ENCODE measurements at places on chromosomes 6 and 20.

DNA sequence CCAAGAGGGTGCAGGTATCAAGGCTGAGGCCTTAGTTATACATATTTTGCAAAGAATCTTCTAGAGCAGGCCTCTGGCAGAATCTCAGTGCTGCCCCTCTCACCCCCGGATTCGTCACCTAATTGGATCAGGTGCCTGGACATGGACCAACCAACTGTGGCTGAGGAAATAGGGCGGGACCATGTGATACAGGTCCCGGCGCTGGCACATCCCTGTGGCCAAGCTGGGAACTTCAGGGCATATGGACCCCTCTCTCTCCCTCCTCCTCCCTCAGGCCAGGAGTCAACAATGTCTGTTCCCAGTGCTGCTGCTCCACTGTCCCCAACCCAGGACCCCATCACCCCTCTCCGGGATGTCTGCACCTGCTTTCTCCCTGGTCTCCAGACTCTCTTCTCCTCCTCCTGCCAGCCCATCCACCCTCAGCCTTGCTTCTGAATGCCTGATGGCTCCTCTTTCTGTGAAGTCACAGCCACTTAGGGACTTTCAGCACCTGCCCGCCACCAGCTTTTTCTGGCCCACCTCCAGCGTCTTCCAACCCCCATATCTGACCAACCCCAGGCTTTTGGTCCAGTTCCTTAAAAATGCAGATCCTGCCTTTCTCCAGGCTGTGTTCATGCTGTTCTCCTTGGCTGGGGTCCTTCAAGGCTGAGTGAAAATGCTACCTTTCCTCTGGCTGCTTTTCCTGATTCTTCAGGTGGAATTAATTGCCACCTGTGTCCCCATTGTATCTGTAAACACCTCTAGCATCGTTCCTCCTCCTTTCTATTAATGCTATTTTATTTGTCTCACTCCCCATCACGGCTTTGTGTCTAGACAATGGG, 19.0 kb upstream of the MLN start:
- no peak for DNase-seq

DNA sequence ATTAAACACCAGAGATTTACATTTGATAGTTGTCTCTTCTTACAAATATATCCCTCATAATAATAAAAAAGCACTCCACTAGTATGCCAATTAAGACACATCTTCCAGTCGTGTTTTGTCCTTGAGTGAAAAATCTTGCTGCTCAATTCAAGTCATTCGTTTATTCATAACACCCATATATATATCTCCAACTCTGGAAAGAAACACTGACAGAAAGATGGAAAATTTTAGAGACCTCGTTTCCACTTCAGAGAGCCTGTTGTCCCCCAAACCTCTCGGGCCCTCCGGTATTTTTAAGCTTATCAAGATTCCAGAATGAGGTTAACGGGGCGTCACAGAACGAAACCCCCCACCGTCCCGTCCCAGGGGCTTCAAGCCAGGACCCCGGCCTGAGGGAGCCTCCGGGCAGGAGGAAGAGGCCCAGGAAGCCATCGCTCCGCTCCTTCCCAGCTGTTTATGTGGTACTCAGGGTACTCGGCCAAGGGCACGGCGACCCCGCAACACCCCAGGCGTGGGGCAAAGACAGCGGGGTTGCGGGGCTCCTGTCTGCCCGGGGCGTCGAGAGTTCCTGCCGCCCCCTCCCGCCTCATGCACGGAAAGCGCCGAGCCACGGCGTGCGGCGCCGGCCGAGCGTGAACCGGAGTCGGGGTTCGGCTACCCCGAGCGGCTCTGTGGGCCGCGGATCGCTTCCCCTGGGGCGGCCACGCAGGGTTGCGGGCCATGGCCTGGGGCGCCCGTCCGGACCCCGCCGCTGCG, 623 bp upstream of the SNX9 start:
- DNase-seq: no peak

DNA sequence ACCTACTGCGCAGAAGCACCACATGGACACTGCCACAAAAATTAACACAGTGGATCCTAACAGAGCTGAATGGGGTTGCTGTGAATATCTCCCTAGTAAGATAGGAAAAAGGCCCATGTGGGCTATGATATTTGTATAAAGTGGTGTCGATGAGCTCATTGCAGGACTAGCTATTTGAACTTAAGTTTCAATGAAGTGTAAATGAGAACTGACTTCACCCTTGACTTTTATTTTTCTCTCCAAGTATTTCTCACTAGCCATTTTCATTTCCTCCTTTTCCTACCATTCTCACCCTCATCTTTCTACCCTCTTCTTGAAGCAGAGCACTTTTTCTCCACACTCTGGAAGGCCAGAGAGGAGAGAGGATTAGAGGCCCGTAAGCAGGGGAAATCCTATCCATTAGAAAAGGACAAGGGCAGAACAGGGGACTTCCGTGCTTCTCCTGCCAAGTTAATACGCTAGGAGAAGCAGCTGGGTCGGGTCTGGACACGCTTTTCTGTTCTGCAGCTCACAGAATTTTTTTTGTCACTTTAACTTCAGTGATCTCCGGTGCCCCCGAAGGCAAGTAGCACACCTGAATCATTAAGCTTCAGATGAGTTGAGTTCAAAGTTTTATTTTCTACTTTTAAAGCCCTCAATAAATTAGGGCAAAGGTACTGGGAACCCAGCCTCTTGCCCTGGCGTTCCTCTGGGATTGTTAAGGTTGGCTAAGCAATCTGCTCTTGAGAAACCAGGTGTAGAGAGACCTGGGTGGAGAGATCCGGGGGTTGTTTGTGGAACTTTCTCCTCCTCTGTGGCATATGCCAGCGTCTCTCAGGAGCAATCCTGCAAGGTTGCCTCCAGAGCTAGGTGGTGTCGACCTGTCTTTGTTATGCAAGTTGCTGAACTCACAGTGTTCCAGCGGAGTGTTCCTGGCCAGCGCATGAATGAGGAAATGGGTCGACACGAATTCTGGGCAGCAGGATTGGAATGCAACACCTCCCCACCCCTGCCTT, 56.2 kb upstream of the ARID1B start:
- DNase-seq: no peak

GRCh38 chr20:57378107-57378506, 13.1 kb upstream of the RBM38 start:
- no peak for DNase-seq

DNA sequence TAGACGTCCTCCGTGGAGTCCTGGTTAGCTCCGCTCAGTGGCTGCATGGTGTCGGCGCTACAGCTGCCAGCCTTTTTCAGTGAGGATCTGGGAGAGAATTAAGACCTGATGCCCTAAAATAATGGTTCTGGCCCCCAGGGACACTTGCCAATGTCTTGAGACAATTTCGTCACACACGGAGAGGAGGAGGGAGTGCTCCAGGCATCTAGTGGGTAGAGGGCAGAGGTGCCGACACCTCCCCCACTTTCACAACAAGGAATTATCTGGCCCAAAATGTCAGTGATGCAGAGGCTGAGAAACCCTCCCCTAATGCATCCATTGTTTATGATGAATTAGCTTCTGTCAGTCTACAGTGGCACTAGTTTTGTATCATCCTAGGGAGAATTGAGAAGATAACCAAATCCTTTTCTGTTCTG, 24.4 kb downstream of the TMEM181 start:
- DNase-seq: no peak

- no peak for DNase-seq
These were observed 469.7 kb downstream of the CDKAL1 start for GRCh38 chr6:21003780-21004541.

DNA sequence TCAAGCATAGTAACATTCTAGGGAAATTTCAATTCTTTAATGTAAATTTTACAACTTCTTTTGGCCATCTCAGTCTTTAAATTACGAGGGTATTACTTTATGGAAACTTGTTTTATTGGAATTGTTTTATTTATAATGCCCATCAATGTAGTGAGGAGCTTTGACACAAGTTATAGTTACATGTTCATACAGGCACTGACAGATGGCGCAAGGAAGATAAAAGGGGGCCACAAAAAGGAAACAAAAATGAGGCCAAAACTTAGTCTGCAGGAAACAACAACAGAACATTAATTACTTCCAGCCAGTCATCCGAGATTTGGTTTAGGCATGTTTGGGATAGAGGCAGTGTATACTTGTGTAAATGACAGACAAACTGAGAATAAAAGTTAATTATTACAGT, 18.3 kb downstream of the SESN1 start:
- no peak for DNase-seq

- no peak for DNase-seq
These were observed 61.9 kb downstream of the SASH1 start for GRCh38 chr6:148404456-148405054.

DNA sequence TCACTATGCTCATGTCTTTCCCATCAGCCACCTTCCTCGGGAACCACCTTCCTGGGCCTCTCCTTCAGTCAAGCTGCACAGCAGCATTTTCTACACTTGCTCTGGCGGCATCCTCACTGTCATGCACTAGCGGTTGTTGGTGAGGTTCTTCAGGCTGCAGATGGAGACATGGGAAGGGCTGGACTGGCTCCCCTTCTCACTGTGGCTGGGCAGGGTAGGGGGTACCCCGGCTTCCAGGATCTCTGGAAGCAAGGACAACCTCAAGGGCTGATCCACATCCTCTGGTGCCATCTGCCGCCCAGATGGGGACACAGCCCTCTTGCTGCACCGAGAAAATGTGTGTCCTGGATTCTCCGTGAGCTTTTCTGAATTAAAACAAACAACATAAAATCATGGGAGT, 180.1 kb upstream of the RNF24 start:
- DNase-seq: no peak

DNA sequence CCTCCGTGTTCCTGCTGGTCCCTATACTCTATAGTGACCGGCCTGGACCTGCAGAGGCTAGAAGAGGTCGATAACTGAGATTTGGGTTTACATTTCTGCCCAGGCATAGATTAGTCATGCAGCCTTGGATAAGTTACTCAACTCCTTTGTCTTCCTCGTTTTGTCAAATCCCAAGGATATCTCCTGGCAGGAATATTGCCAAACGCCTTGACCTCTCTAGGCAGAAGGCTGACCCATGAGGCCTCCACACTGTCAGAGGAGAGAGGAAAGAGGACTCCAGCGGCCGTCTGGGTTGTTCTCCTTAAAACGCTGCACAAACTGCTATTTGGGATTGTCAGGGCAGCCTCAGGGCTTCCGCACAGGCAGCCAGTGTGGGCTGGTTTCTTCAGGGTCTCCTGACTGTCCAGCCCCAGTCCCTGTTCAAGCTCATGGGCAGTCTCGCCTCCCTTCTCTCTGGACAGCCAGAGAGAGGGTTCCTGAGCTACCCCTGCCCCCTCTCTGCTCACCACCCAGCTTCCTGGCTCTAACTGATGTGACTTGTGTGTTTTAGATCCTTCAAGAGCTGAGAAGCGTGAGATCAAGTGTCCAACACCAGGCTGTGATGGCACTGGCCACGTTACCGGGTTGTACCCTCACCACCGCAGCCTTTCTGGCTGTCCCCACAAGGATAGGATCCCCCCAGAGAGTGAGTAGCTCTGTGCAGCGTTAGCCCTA, 44.7 kb upstream of the PCMTD2 start:
- no peak for DNase-seq

- DNase-seq: no peak
These were observed 178.3 kb downstream of the SYNDIG1 start for GRCh38 chr20:24647713-24648112.

DNA sequence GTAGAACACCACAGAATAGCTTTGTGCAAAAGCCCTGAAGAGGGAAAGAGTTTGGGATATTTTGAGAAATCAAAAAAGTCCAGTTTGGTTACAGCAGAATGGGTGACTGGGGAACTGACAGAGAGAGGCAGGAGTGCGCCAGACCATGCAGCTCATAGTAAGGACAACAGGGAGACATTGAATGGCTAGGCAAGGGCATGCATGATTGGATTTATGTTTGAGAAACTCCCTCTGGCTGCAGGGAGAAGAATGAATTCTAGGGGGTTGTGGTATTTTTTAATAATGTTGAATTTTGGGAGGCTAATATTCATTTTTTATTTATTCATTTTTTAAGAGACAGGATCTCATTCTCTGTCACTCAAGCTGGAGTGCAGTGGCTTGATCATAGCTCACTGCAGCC, 49.9 kb downstream of the TGM2 start:
- DNase-seq: no peak

GRCh38 chr6:13012977-13013680, 296.6 kb downstream of the PHACTR1 start:
- peak; percentile 24 for DNase-seq

DNA sequence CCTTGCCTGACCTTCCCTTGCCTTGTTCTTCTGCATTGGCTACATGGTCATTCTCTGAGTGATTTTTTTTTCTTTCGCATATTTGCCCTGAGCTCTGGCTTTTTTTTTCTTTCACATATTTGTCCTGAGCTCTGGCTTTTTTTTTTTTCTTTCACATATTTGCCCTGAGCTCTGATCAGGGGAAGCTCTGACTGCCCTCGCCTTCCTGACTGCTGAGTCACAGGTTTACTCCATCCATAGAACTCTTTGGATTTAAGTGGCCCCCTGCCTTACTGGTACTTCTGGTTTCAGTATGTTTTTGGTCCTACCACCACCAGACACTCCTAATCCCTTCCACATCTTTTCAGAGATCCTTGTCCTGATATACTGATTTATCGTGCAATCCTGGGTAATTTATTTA, 201.1 kb downstream of the OGFRL1 start:
- no peak for DNase-seq

GRCh38 chr6:28771401-28772267, 152.2 kb downstream of the TRIM27 start:
- no peak for DNase-seq

- DNase-seq: no peak
These were observed 42.6 kb upstream of the ENPP1 start for GRCh38 chr6:131765081-131765803.

DNA sequence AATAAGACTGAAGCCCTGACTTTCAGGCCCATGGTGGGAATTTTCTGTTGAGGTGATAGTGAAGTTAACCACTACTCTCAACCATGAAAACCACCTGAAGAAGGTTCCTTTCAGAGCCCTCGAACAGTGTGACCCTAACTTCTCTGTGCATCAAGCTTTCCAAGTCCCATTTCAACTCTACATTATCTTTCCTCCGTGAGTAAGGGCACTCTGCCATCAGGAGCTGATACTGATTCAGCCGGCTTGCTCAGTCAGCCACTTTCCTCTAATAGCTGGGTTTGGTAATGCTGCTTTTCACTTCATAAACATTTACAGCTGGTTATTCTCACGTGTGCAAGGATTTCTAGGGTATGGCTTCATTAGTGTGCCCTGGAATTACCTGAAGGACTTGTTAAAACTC, 10.7 kb upstream of the SLA2 start:
- no peak for DNase-seq

GRCh38 chr6:2274981-2275891, 29.8 kb upstream of the GMDS start:
- no peak for DNase-seq

DNA sequence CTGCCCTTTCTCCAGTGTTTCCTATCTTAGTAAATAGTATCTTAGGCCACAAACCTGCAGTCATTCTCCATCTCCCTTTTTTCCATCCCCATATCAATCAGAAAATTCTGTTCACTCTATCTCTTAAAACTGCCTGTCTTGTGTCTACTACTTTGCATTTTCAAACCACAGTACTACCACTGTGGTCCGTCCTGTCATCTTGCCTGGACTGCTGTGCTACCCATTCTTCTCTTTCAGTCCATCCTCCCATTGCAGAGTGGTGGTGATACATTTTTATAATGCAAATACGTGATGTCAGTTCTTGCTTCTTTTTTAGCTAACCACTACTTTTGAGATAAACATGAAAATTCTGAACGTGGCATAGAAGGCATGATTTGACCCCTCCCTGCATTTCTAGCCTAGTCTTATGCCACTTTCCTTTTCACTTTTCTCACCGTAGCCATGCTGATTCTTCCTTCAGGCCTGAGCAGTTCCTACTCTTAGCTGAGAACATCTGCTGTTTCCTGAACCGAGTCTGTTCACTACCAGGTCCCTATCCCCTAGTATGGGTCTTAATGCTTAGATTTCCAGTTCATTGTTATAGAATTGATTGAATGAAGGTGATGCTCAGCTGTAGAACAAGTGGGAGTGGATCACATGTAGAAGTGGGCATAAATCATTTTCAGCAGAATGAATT, 13.8 kb downstream of the TBPL1 start:
- no peak for DNase-seq

Measured in stimulated activated CD8-positive, alpha-beta memory T cell treated with anti-CD3 and anti-CD28 coated beads, Interleukin-4, amount 100 ng/mL, for 48 hours (primary cell).